ENCODE measurements at places on chromosomes 7 and 10.

- no peak for DNase-seq
Measured at GRCh38 chr7:139995017-139995915, 67.5 kb downstream of the PARP12 start.

DNA sequence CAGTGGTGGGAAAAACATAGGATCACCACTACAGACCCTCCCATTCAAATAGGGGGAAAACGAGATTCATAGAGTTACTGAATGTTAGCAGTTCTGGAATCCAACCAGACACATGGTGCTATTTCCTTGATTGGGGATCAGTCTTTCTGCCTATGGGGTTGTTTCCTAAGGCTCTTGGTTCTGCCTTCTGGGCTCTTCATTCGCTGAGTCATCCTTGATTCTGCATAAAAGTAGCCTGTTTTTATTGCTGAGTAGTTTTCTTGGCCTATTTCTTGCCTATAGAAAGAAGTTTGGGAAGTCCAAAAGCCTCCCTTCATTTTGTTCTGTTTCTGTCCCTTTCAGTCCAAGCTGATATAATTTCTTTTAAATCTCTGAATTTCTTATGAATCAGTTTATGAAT lies 99.3 kb upstream of the OIT3 start:
- peak; percentile 35 for DNase-seq

DNA sequence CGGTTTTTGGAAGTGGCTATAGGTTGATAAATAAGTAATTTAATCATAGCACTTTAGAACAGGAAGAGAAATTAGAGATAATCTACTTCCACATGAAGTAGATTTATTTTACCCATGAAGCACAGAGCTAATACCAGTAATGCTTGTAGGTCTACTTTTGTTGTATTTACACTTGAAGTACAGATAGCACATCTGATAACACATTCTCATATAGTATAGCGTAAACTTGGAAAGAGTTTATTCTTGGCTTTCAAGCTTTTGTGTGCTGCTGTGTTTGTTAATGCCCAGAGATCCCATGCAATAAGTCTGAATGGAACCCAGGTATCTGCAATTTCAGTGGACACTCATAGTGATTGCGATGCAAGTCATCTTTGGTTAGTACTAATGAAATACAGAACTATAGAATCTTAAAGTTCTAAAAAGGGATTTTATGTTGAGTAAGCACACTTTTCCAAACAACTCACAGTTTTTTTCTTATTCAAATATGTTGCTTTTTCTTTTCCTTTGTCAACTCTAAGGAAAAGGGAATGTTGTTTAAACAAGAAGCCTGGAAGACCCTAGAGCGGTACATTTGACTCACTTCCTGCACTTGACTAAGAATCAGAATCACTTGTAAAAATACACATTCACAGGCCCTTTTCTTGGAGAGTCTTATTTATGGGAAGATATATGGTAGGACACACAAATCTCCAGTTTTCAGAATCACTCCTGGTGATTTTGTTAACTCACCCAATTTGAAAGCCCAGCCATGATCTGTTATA lies 105.8 kb downstream of the GNAI1 start:
- no peak for DNase-seq

DNA sequence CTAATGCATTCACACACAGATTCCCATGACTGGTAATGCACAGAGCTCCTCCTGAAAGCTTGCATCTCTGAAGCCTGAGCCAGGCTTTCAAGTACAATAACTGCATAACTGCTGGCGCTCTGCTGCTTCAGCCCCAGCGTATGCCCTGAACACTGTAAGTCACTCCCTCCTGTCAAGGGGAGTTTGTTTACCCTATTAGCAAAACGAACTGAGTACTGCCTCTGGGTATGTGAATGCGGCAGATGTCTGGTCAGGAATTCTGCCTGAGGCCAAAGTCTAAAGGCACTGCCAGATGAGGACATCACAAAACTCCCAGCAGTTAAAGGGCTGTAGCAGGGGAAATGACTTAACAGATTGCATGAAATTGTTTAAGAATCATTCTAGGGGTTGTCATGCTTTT lies 97.7 kb downstream of the NRCAM start:
- peak; percentile 30 for DNase-seq

GRCh38 chr10:102111276-102111675 lies 8.9 kb downstream of the LDB1 start:
- DNase-seq: no peak

GRCh38 chr10:44873160-44873559 lies 38.0 kb upstream of the TMEM72 start:
- DNase-seq: peak; percentile 63

DNA sequence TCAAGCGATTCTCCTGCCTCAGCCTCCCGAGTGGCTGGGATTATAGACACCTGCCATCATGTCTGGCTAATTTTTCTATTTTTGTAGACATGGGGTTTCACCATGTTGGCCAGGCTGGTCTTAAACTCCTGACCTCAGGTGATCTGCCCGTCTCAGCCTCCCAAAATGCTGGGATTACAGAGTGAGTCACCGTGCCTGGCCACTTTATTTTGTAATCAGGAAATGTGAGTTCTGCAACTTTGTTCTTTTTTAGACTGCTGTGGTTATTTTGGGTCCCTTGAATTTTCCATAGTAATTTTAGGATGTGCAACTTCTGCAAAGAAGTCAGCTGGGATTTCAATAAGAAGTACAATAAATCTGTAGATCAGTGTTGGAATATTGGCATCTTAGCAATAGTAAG lies 96.8 kb downstream of the CYTH3 start:
- peak; percentile 43 for DNase-seq

DNA sequence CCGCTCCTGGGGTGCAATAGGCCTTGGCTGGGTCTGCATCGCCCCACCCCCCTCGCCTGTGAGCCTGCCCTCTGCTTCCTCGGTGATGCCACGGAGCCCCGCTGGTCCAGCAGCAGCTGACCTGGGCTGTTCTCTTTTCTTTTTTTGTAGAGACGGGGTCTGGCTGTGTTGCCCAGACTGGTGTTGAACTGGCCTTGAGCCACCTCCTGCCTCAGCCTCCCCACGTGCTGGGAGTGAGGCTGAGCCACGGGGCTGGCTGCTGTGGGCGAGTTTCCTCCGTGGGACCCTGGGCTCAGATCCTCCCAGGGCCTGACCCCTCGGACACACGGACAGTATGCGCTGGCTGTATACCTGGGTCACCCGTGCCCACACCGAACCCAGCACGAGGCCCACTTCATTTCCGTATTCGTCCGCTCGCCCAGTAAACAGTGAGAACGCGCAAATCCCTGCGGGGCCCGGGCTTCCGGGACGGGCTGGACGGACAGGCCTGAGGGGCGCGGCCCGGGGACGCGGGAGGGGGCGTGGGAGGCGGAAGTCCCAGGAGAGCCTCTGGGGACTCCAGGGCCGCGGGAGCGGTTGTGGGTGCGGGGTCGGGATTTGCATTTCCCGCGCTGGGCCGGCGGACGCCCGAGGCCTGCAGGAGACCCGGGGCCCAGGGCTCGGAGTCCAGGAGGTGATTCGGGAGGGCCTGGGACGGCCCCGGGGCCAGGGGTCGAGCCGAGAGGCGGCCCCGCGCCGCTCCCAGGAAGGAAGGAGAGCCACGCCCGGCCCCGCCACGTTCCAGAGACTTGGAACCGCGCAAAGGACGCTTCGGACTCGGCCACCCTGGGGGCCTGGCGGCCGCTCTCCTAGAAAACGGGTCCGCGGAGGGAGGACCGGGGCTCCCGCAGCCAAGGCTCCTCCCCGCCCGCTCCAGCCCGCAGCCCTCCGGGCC lies 57.7 kb upstream of the DNAJB6 start:
- DNase-seq: peak; percentile 18

DNA sequence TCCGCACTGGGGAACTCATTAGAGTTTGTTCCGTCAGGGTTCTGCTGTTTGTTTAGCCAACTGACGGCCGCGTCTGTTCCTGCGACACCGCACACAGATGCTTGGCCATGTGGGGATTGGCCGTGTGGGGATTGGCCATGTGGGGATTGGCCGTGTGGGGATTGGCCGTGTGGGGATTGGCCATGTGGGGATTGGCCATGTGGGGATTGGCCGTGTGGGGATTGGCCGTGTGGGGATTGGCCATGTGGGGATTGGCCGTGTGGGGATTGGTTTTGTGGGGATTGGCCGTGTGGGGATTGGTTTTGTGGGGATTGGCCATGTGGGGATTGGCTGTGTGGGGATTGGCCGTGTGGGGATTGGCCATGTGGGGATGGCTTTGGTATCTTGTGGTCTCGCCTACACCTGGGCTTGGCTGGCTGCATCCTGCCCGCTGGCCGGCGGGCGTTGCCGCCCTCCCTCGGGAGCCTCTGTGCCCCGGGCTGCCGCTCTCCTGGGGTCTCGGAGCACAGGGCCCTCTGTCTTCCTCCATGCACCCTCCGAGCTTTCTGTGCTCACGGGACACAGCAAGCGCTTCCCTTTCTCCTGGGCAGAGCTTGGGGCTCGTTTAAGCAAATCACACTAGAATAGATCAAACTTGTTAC lies 62.5 kb downstream of the NKX6-2 start:
- no peak for DNase-seq

GRCh38 chr7:153939177-153939576 lies 113.0 kb upstream of the DPP6 start:
- no peak for DNase-seq

- DNase-seq: no peak
Measured at GRCh38 chr7:105164751-105165150, 150.7 kb downstream of the KMT2E start.

GRCh38 chr7:147106746-147107145 lies 990.1 kb downstream of the CNTNAP2 start:
- no peak for DNase-seq

DNA sequence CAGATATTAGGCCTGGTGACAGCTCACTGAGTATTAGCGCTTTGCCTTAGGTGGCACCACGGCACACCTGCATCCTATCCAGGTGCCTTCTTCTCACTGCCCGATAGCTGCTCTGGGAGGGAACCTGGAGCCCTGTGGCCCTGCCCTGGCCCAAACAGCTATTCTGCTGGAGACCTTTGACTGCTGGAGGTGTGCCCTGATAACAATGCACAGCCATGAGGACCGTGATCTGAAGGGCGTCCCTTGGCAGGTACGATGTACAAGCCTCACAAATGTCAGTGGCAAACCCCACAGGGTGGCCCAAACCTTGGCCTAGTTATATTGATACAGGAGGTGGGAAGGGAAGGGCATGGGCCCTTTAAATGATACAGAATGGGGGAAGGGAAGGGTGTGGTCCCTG lies 259.5 kb downstream of the GRID1 start:
- DNase-seq: no peak

- no peak for DNase-seq
Measured at GRCh38 chr10:43314626-43315495, 48.0 kb upstream of the RASGEF1A start.

DNA sequence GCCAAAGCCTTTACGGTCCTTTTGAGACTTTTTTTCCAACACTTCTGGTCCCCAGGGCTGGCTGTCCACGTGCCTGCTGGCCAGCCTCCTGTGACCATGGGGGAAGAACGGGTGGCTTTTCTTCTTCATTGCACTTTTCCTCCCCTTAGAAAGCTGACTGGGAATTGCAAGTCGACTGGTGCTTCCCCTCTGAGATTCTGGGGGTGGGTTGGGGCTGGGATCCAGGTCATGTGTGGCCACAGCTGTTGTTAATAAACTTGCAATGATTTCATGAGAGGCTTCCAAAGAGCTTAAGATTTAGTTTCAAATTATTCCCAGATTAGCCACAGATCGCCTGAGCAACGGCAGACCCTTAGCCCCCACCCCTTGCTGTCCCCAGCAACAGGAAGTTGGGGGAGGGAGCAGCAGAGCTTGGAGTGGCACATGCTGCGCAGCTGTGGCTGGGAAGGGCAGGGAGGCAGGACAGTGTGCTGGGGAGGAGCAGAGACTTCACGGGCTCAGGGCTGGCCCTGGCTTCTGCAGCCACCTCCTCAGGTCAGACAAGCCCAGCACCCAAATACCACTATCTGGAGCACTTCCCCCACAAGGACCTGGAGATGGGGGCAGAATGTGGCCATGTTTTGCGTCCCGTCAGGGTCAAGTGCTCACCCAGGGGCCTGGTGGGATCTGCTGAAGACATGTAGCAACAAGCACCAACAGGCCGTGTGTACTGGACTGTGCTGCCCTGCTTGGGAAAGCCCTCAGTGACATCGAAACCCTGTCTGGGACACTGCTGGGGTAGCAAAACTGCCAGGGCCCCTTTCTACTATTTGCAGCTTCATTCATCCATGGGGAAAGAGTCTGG lies 147.1 kb downstream of the RNF216 start:
- peak; percentile 97 for DNase-seq

GRCh38 chr10:127949831-127950230 lies 42.9 kb downstream of the PTPRE start:
- DNase-seq: no peak

DNA sequence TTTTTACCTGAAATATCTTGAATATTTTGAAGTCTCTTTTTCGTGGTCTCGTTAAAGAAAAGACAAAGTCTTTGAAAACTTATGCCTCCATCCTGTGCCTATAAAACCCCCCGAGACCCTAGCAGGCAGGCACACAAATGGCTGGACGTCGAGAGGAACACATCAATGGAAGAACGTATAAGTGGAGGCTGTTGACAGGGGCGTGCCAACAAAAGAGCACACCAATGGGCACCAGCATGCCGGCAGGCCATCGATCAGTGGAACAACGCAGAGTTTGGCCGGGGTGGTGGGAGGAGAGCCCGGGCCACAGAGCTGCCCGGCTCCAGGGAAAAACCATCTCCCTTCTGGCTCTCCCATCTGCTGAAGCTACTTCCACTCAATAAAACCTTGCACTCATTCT lies 24.7 kb downstream of the ENKUR start:
- DNase-seq: no peak

- peak; percentile 10 for DNase-seq
Measured at GRCh38 chr7:43834463-43835251, 34.7 kb downstream of the MRPS24 start.

- DNase-seq: peak; percentile 45
Measured at GRCh38 chr10:34732926-34733325, 82.2 kb downstream of the PARD3 start.

- no peak for DNase-seq
Measured at GRCh38 chr10:23364378-23364777, 19.8 kb upstream of the C10orf67 start.

DNA sequence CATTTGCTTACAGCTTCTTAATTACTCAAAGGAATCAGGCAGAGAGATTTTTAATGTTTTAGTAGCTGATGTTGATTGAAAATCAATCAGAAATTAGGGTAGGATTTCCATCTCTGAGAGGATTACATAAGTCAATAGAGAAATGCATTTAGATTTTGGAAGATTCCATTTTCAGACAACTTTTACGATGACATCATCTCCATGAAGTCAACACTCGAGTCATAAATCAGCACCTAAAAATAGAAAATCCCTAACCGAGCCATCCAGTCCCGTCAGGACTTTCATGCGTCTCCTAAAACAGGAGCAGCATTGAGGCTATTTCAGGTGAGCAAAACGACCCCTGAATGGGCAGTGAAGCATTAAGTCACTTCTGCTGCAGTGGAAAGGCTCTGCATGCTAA lies 279.7 kb upstream of the RNF32 start:
- no peak for DNase-seq

- DNase-seq: peak; percentile 97
Measured at GRCh38 chr10:119006451-119007210, 22.9 kb upstream of the NANOS1 start.

- DNase-seq: no peak
Measured at GRCh38 chr7:156003220-156004162, 191.2 kb upstream of the SHH start.

DNA sequence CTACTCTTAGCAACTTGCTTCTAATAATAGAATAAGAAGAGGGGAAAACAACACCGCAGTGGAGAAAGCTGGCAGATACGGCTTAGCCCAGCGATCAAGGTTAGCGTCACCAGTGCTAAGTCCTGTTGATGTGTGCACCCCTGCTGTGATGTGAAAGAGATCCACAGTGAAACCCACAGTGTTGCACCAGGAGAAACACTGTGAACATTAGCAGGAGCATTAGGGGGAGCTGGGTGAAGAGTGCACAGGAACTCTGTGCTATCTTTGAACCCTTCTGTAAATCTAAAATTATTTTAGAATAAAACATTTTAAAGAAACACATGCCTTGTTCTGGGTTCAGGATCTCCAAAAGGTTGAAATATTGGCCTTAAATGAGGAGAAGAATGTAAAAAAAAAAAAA lies 154.1 kb upstream of the UNC5B start:
- DNase-seq: no peak
